Activated B cell treated with CpG ODN at 0.5 μM for 24 hours (primary cell): ENCODE measurements at places on chromosomes 16 and 17. TPM values are rescaled to one million over a fixed set of nuclear protein-coding genes. Genes with fewer than 3 reads are reported as not detected.

DNA sequence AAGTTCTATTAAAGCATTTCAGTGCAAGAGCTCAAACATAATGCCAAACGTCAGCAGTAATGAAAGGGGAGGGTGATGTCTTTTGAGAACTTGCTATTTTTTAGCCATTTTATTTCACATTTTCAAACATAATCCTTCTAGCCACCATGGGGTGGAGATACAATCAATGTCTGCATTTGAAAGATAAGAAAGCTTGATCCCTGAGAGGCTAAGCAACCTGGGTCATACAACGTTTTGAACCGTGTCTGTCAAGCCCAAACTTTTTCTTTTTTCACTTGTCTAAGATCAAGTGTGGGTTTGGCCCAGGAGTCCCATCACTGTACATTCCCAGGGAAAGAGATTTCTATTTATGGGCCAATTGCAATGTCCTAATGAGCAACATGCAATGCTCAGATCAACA, 331.1 kb downstream of the SLC39A11 start:
- H3K4me1 ChIP-seq, result no peaks in the 10 kb centered on the region
- no peak for DNase-seq
- H3K4me3 ChIP-seq, result no peak overlapping the region
- no peaks in the 10 kb centered on the region for H3K27me3 ChIP-seq
- H3K27ac ChIP-seq, result no peak overlapping the region

NECAB2 gene
- not detected in 2 replicates for total RNA-seq

ACSM2B gene
- not detected in 2 replicates for total RNA-seq

DNA sequence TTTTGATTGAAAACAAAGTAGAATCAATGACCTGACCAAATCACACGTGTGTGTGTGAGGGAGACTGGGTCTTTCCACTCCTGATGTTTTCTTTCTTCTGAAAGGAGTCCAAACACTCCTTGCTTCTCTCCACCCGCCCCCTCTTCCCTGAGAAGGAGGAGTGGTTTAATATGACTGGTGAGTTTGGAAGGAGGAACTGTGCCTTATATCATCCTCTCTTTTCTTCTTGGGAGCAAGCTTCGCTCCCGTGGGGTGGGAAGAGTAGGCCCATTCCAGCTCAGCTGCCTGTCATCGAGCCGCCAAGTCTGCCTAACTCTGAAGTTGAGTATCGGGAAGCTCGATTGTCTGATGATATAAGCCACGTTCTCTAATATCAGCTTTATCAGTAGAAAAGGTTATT, 96.5 kb downstream of the YPEL2 start:
- H3K4me1 ChIP-seq, result no peaks in the 10 kb centered on the region
- H3K27ac ChIP-seq, result no peak overlapping the region
- no peaks in the 10 kb centered on the region for H3K27me3 ChIP-seq
- no peaks in the 10 kb centered on the region for H3K36me3 ChIP-seq
- H3K4me3 ChIP-seq, result no peak overlapping the region
- no peak for DNase-seq

CCL7 gene
- total RNA-seq, result not detected in 2 replicates

DNA sequence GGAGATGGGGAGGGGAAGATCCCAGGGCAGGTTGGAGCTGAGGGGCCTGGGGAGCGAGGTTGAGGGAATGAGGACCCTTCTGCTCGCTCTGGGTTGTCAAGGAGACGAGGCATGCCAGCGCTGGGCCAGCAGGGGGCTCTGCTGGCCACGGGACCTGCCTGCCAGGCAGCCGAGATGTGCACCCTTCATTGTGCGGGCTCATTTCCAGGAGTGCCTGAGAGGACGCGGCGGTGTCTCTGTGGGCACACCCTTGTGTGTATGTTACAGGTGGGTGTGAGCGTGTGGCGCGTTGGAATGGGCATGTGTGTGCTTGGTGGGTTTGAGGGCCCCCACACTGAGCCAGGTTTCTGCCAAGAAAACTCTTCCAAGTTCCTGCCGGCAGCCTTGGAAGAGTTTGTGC, 15.9 kb downstream of the ARHGAP23 start:
- H3K4me3 ChIP-seq, result no peak overlapping the region
- H3K27ac ChIP-seq, result no peak overlapping the region
- peak; percentile 40 for DNase-seq
